IMR-90 (cell line): ENCODE measurements at places on chromosomes 2 and 18. TPM values are rescaled to one million over a fixed set of nuclear protein-coding genes. Genes with fewer than 3 reads are reported as not detected.

- no peak for DNase-seq
Observed at GRCh38 chr2:155250800-155251199, 552.3 kb downstream of the KCNJ3 start.

DNA sequence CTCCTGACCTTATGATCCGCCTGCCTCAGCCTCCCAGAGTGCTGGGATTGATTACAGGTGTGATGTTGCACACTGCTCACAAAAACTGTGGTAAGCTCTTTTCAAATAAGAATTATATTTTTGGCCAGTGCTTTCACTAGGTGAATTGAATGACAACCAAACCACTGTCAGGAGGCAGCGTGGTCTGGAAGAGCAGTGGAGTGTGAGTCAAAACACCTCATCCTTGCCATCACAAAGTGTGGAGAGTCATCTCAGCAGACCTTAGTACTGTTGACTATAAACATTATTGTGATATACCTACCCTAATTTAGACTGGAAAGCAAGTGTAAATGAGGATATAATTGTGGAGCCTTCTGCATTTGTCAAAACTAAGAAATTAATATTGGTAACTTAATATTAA, 61.3 kb downstream of the UBE2E3 start:
- DNase-seq: peak; percentile 39

GRCh38 chr2:181786371-181787228, 104.9 kb upstream of the ITPRID2 start:
- no peak for DNase-seq

- peak; percentile 74 for DNase-seq
Observed at GRCh38 chr2:15302154-15302553, 259.0 kb downstream of the NBAS start.

DNA sequence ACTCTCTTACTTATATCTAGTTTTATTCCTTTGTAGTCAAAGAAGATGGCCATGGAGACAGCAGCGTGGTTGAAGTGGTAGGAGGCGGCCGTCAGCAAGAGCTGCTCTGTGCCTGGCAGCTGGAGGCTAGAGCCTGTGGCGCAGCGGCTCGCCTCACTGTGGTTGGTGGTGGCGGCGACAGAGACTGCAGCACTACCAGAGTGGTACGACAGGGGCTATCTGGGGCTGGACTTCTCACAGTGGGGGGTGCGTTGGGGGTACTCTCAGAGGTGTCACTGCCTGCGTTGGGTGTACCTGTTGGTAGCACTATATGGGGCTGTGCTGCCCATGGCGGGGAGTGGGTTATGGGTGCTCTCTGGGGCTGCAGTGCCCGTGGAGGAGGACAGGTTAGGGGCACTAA, 8.5 kb upstream of the ANKRD62 start:
- no peak for DNase-seq

- DNase-seq: no peak
Observed at GRCh38 chr2:178441426-178441825, 9.5 kb downstream of the PRKRA start.

DNA sequence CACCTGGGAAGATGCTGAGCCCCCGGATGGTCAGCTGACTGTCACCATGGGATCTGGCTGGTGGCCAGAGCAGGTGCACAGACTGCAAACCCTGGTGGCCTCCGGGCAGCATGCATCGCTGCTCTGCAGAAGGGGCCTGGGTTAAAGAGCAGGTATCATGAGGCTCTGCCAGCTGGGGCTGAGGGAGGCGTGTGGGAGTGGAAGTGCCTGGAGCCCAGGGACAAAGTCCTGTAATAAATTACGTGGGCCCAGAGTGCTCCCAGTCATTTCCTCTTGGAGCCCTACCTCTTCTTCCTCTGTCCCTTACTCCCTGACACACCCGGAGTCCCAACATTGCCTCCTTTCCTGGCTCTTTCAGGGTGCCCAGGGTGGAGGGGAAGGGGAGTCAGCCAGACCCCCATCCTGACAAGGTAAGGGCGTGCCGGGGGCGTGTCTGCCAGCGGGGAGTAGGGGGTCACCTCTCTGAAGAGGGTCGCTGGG, at the start of gene MYO7B:
MYO7B (plus strand) TSS at position 262 of the 480 bp plus-strand sequence. CDS start 24,040 bp downstream, outside the sequence.
- no peak for DNase-seq

- no peak for DNase-seq
Observed at GRCh38 chr2:8426550-8426949, 255.3 kb upstream of the ID2 start.

DNA sequence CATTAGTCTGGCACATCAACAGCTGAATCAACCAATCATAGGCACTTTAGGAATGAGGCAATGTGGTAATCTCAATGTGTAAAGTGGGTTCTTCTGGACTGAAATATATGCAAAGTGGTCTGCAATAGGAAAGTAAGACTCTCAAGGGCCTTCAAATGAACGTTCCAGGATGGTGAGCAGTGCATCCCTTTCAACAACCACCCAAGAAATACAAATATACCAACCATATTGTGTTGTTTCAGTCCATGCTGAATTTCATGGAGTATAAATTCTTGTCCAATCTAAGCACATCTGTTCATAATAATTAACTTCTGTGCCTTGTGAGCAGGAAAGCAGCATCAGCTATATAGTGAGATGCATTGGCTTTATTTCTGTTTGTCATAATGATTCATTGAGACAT, 556.2 kb downstream of the THSD7B start:
- DNase-seq: no peak

- no peak for DNase-seq
Observed at GRCh38 chr2:1771626-1772280, 27.4 kb upstream of the PXDN start.

GRCh38 chr18:11154368-11154989, 5.1 kb upstream of the PIEZO2 start:
- peak; percentile 76 for DNase-seq

GRCh38 chr2:106296182-106296815, 102.2 kb upstream of the UXS1 start:
- DNase-seq: no peak

- no peak for DNase-seq
Observed at GRCh38 chr2:30450025-30450424, 3.0 kb downstream of the LCLAT1 start.

DNA sequence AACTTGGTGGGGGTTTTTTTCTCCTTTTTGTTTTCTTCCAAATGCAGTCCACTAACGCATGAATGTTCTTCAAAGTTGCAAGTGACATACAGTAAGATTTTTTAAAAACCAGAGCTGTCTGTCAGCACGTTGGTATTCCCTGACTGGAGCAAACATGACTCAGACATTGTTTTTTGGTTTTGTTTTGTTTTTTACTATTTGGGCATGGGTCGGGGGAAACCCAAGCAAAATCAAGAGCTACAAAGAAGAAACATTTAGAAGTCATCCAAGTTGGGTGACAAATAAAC, 726 bp upstream of the CCDC88A start:
- no peak for DNase-seq

DNA sequence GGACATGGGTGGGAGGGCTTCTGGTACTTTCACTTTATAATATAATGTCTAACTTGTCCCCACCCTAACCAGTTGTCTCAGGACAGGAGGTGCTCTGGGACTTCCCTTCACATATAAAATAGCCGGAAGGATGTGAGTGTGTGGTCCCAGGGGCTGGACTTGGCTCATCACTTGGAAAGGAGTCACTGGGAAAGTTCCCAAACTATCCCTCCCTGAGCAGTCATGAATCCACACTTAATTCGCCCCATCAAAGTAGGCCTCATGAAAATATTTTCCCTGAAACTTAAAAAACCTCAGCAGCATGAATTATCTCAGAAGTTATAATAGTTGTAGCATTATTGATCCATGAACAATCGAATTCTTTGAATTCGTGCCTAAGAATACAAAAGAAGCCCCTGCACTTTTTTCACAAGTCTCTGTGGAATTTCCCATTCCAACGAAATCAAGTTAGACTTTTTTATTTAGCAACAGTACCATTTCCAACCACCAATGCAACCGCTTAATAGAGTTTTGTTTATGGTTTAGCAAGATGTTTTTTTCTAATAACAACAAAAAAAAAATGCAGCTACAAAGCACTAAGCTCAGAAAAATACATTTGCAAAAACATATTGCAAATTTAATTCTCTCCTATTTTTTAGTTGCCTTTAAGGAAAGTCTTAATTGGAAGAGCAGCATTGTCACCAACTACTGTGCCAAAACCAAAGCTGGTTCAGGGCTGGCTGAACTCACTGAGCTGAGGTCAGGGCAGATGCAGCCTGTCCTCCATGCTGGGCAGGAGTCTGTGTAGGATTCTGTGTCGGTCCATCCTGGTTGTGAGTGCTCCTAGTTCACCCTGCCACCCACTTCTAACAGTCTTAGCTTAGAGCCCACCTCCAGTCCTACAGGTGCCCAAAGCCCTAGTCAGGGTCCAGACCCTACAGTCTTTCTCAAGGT, 68.8 kb upstream of the SPTBN1 start:
- peak; percentile 63 for DNase-seq

GRCh38 chr2:113700186-113700841, 56.1 kb downstream of the SLC35F5 start:
- peak; percentile 15 for DNase-seq

DNA sequence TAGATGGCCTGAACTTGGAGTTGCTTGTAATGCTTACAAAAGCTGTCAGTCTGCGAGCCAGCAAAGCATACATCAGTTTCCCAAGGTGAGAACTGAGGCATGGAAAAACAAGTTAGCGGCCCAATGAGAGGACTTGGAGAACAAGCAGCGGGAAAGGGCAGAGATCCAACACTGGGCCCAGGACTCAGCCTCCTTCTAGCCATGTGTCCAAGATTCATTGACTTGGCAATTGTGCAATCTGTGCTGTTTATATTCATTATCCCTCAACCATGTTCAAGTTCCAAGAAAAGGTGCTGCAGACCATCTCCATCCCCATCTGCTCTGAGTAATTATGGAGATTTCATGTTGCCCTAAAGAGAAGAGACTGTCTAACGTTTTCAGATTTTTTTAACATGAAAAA, 187.4 kb downstream of the ALK start:
- no peak for DNase-seq

- DNase-seq: no peak
Observed at GRCh38 chr2:208189069-208189809, 591 bp downstream of the C2orf80 start.

The DNER gene
- total RNA-seq: under 0.01 TPM in 2 replicates

The MTCL1 gene
- 29.0 and 38.6 TPM in 2 replicates for total RNA-seq

The FNDC4 gene
- 7.3 and 7.5 TPM in 2 replicates for total RNA-seq

The PROC gene
- total RNA-seq: 0.28 TPM in 1 of 2 replicates, not detected in the other

The HOXD3 gene
- total RNA-seq: not detected in 2 replicates

The DSG1 gene
- total RNA-seq: not detected in 2 replicates

The C1GALT1C1L gene
- 0.28 and 0.36 TPM in 2 replicates for total RNA-seq
